ENCODE measurements at places on chromosomes 4 and X.

DNA sequence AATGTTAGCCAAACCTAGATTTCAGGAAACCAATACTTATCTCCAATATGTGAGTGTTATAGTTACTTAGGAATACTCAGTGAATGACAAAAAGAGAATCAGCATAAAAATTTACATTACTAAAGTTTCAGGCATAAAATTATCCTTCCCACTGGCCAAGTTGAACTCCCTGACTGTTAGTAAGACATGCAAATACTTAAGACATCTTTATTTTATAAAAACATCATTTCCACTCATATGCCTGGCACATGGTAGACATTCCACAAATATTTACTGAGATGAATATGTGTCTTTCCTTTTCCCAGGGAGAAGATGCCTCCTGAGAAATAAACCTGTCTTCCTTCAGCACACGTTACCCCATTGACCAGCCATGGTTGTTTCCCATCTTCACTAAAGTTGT is 7.3 kb downstream of the VEGFD start:
- DNase-seq, result no peak

DNA sequence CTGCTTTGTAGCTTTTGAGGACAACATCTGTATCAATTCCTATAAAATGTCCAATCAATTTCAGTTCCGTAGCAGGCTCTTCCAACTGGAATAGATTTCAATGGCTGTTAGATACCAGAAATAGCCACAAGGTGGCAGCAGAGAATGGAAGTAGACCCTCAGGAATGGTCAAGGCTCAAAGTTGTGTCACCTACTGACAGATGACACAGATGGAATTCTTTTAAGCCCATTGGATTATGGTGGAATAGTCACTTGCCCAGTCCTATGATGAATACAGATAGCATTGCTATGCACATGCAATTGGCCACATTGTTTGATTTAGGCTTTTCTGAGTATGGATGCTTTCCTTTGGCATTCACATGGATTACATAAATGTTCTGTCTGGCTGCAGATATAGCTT is 130.4 kb upstream of the RADX start:
- no peak for DNase-seq

GRCh38 chr4:30024526-30024925 is 695.6 kb upstream of the PCDH7 start:
- no peak for DNase-seq

DNA sequence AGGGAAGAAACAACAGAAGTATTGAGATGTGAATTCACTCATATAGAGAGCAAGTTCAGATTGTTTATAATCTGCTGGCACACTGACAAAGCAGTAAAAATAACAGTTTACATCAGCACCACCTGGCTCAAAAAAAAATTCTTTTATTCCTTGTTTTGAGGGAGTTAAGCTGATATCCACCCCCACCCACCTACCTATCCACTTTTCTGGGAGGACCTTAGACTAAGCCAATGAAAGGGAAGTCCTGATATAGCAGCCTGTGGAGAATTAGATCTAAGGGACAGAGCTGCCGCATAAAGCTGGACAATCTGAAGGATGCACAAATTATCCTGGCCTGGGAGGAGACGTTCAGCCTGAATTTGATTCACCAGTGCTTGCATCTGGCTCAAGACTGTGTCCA is 264.5 kb downstream of the RCHY1 start:
- no peak for DNase-seq

DNA sequence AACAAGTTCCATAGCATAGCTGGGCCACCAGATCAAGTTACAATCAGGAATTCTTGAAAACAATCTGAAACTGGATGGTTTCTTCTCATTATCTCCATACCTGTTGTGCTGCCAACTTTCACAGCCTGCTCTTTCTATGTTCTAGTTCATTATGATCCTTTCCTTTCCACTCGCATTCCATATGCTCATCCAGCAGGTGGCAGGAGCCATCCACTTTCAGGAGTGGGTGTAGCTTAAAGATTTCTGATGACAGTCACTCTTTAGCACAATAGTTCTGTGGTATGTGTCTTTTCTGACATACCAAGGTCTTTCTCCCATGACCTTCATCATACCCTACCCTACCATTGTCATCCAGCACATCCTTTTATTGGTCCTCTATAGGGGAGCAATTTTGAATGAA is 46.4 kb downstream of the PAGE2 start:
- DNase-seq, result peak; percentile 1

Measured in fibroblast of skin of left biceps (primary cell).